ENCODE measurements at places on chromosomes 13 and 19.

DNA sequence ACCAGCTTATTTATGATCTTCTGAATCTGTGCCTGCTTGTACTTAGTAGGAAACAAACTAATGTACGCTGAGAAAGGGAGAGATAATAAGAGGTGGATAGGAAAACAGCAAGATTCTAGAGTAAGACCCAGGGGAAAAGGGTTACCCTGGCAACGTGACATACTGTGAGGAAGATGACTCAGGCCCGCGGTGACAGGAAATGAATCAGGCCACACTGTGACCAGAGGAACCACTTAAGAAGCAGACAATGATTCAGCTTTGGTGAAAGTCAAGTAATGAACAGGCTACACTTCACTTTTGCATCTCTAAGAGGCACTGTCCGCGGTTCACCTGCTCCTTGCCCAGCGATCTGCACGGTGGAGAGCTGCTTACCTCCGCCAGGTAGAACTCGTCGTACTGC, 158.2 kb downstream of the NALCN start:
- peak; percentile 76 for DNase-seq

- DNase-seq = no peak
Observed at GRCh38 chr13:55554741-55555140, 1586.0 kb upstream of the PRR20A start.

DNA sequence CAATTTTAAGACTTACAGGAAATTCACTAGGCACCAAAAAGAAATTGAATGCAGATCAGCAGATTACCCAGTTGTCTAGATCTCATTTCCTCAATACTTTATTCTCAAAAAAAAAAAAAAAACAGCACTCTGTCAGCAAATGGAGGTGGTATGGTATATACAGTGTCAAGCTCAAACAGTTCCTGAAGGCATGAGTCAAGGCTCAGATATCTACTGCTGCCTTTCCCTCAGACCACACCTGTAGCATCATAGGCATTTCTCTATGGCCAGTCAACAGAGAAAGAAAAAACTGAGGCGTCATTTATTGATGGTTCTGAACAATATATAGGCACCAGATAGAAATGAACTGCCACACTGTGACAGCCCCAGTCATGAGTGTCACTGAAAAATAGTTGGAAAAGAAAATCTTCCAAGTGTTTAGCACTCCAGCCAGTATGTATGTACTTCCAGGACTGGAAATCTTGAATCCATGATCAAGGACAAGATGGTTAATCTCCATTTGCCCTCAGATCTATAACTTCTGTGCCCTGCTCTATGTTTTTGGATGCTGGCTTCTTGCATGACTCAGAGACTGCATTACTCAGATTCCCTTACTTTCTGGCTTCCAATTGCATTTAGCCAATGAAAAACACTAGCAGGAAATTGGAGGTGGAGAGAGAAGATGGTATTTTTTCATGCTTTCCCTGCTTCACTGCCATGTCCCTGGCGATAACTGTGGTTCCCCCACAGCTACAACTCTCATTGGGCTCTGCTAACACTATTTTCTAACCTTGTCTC, 8.4 kb upstream of the COG3 start:
- no peak for DNase-seq

DNA sequence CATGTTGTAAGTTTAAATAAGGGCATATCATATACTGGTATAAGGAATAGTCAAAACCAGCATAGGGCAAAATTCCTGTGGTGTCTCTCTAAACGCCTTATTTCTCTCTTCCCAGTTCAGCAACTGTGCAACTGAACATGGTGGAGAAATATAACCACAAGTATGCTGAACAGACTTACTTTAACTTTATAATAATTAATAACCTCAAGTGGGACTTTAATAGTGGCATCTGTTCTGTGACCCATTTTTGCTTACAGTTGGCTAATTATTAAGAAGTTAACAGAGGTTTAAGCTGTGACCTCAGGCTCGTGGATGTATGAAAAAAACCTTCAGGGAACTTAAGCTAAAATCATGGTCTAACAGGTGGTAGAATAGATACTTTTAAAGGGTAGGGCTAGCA, 54.3 kb downstream of the MICU2 start:
- DNase-seq = no peak

- peak; percentile 99 for DNase-seq
Observed at GRCh38 chr13:41132512-41133152, at the start of gene KBTBD6. KBTBD6 (minus strand) TSS chr13:41132802; CDS start chr13:41132511, 291 bp downstream.
